Stimulated activated CD8-positive, alpha-beta memory T cell treated with anti-CD3 and anti-CD28 coated beads, Interleukin-7, amount 100 ng/mL, for 24 hours (primary cell): ENCODE measurements at places on chromosomes 2 and 18.

DNA sequence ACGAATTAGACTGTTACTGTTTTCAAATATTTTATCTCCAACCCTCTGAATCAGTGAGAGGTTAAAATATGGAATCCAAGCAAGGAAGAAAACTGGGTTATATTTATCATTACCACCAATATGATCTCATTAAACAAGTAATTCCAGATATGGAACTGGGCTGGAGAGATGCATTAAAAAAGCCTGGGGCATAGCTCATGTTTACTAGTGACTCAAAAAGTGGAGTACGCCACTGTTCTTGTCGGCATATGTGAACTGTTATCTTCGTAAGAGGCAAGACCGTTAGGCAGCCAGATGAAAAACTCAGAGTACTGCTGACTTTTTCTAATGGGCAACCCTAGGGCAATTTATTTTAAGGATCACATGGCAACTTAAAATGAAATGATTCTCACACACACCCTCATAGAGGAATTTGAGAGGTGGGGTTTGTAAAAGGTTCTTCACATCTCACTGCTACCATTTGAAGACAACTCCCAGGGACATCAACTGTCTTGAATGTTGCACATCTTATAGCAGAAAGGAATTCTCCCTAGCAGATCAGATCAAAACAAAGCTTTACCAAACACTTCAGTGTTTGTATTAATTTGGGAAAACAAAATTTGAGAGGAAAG is 105.2 kb upstream of the TFCP2L1 start:
- no peak for DNase-seq

- no peak for DNase-seq
These were observed 124.5 kb downstream of the CMPK2 start for GRCh38 chr2:6741229-6741628.

- no peak for DNase-seq
These were observed 157.6 kb upstream of the CCDC68 start for GRCh38 chr18:55116863-55117262.

- DNase-seq = no peak
These were observed 124.6 kb upstream of the TTC39C start for GRCh38 chr18:23889907-23890306.

- no peak for DNase-seq
These were observed 38.4 kb downstream of the PAX8 start for GRCh38 chr2:113240150-113240914.

- DNase-seq = no peak
These were observed 60.3 kb downstream of the TLK1 start for GRCh38 chr2:171100370-171100769.

DNA sequence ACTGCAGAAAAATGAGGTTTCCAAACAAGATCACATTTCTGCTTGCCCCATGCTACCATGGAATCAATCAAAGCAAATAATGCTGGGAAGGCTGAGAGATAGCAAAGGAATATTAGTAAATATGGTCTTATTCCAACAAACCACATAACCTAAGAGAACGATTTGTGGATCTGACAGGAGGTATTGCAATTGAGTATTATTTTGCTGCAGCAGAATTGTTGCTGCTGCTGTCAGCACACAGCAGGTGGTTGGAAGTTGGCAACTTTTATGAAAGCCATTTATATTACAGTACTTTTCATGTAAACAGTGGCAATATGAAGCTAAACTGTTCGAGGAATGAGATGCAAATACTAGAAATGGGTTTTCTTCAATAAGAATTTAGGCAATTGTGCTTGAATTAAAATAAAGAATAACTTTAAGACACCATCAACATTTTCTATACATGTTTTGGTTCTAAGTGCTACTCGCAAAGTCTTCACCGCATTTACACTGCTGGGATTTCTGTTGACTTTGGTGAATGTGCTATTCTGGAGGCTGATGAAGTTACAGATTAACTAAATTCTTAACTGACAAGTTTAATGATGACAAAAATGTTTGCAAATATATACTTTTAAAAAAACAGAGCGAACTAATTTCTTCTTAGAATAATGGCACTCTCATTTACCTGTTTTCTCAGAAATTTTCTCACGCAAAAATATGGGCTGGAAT is 1285.7 kb downstream of the CNTNAP5 start:
- DNase-seq = no peak

- no peak for DNase-seq
These were observed 239.9 kb downstream of the ZEB2 start for GRCh38 chr2:144280009-144280408.
